ENCODE measurements at places on chromosomes 11 and 22.

GRCh38 chr11:68460741-68461574 lies at the start of gene PPP6R3:
Gene PPP6R3, plus strand, starts transcription at chr11:68460752. Its CDS starts 76,913 bp downstream, at chr11:68537665.
- DNase-seq: no peak

DNA sequence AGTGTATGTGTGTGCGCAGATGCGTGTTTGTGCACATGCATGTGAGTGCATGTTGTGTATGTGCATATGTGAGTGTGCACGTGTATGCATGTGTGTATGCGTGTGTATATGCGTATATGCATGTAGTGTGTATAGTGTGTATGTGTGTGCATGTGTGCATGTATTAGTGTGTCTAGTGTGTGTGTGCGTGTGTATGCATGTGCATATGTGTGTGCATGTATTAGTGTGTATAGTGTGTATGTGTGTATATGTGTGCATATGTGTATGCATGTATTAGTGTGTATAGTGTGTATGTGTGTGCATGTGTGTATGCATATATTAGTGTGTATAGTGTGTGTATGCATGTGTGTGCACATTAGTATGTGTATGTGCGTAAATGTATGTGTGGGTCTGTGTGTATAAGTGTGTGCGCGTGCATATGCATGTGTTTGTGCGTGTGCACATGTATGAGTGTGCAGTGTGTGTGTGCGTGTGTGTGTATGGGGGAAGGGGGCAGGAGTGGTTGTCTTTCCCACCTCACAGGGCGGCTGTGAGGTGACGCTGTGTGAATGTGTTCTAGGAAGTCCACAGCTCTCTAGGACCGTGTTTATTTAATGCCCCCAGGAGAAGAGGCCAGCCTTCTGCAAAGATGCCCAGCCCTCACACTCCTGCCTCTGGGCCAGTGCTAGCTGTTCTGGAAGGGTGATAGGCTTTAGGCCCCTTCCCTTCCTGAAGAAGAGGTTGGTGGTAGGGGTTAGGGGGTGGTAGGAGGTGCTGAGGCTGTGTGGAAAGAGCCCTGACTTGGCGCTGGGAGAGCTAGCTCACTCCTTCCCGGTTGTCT lies 114.6 kb downstream of the CEP164 start:
- no peak for DNase-seq

- DNase-seq: no peak
Observed at GRCh38 chr11:60810569-60810968, 25.4 kb downstream of the MS4A10 start.

DNA sequence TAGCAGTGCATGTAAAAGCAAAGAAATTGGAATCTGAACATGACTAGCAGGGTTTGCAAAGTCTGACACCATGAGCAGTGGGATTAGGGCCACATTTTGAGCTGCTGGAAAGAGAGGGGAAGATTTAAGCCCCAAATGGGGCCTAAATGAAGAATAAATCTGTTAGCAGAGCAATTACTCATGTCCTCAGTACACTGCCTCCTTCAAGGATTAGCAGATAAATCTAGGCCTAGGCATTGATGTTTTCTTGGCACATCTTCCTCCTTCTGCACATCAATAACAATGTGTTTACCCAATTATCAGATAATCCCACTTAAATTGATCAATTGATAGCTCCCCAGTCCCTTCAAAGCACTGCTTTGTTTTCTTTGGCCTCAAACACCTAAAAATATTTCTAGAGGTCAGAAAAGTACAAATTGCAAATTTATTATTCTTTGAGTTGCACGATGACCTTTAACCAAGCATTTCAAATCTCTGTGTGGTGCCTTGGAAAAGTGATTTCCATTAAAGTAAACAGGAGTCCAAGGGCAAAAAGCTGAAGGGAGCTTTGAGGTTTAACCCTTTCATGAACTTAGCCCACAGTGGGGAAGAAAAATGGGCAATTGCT lies 514.7 kb upstream of the CHORDC1 start:
- no peak for DNase-seq

- DNase-seq: no peak
Observed at GRCh38 chr22:27804470-27805297, 3.1 kb upstream of the MN1 start.

DNA sequence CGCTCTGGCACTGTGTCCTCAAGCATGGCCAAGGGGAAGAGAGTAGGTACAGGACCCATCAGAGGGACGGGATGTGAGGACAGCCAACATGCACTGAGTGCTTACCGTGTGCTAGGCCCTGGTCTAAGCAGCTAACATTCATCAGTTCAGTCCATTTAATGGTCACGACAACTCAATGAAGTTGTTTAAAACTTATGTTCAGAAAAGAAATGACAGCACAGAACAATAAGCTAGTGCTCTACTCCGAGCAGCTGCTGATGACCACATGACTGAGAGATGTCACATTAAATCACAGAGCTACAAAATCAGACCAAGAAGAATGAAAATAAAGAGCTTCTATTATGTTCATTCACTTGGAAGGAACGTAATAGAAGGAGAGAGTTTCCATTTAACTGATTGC lies 26.3 kb downstream of the PRDM10 start:
- DNase-seq: no peak

DNA sequence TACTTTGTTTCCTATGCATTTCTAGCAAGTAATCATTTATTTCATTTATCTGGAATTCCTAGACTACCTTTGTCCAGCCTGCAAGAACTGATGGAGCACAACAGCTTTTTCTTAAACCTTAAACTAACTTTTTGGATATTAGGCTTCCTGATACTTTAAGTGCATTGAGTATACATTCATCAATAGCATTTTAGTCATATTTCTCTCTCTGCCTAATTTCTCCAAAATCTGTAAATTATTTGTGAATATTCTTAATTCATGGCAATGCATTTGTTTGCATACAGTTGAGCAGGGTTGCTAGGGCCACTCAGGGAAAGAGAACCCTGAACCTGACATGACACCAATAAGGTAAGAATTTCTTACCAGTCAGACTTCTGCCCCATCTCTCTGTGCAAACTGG lies 29.1 kb upstream of the APLNR start:
- no peak for DNase-seq

DNA sequence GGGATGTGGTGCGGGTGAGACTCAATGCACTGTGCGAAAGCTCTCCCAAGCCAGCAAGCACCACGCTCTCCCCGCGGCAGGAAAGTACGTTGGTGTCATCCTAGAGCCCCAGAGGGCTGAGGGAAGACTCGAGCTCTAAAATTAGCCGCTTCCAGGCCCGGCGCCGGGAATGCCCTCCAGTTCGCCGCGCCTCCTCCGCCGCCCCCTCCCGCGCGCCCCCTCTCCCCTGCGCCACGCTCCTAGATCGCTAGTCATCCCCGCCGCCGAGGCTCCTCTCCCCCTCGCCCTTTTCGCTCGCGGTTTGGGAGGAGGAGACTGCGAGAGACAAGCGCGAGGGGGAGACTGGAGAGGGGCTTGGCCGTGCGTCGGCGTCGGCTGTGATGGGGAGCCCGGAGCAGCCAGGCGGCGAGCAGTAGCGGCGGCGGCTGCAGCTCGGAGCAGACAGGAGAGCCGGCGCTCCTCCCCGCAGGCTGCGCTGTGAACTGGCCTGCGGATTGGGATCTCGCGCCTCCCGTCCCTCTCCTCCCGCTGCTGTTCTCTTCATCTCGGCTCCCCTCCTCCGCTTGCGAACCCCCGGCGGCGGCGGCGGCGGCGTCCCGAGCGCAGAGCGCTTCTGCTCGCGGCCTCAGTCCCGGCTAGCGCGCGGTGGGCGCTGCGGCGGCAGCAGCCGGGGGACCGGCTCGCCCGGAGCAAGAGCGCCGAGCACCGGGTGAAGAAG lies at the start of gene FAT3:
Gene FAT3, plus strand, starts transcription at position 412 of the 718 bp plus-strand sequence. CDS start 127,295 bp downstream, outside the sequence.
- no peak for DNase-seq

GRCh38 chr22:25953276-25953675 lies 211.3 kb downstream of the MYO18B start:
- no peak for DNase-seq

- no peak for DNase-seq
Observed at GRCh38 chr11:57506522-57506921, 9.0 kb downstream of the SLC43A1 start.

DNA sequence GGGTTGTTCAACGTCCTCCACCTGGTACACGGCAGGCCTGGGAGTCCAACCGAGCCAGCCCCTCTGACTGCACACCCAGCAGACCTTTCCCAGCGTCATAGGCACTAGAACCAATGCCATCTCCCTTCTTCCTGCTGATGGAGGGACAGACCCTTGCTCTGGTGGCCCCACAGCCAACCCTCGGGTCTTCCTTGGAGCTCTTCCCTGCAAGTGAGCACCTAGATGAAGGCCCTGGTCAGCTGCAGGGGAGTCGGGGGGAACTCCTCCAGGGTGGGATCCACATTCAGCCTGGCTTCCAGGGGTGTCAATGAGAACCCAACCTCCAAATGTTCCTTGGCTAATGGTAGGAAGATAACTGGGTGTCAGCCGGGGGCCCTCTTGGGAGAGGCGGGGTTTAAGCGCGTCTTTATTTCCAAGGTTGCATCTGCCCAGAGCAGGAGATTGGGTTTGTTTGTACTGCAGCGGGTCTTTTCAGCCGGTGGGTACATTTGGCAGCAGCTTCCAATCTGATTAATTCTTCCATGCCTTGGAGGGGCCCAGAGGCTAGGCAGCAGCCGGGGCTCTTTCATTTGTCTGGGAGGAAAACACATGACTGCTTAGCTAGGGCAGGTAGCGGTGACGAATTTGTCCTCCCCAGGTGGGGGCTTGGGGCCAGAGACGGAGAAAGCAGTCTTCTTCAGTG lies 56.0 kb upstream of the SHISAL1 start:
- no peak for DNase-seq

GRCh38 chr22:21650280-21650679 lies 8.2 kb downstream of the SDF2L1 start:
- no peak for DNase-seq

DNA sequence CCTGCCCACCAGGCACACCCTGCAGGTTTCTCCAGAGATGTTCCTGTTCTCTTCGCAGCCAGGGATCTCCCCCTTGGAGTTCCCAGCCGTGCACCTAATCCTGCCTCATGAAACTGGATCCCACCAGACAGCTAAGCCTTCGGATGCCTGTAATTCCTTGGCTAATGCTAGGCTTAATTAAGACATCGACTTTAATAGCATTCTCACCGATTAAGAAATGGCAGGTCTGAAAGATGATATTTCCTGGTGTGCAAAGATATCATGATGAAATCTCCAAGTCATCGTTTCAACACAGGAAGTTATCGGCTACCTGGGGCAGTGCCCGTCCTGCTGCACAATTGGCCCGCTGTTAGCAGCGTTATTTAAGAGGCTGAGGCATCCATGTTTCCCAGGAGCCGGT lies 41.5 kb upstream of the CCND1 start:
- DNase-seq: no peak

GRCh38 chr11:115922876-115923275 lies 418.7 kb upstream of the CADM1 start:
- DNase-seq: no peak

- no peak for DNase-seq
Observed at GRCh38 chr11:7450836-7451235, 34.5 kb upstream of the OLFML1 start.

DNA sequence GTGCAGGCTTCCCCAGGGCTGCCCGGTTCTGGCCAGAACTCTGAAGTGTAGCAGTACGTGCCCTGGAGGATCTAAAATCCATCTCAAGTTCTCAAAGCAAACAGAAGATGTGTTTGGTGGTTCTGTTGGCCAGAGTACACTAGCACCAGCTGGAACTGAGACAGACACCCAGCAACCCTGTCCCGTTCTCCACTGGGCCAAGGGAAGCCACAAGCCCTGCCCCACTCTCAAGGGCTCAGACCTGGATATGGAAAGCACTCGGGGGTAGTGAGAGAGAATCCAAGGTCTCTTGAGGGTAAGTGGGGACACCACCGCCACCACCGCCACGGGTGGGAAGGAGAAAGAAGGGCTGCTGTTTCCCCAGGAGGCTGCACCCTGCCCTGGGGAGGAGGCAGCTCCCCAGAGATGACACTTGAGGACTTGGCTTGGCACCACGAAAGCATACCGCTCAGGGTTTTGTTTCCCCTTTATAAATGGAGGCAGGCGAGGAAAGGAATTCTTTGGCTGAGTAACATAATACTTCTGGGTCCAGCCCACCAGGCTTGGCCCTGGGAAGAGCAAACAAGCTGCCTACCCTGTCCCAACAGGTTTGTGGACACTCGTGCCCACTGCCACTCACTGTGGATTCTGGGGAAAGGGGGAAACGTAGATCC lies 56.1 kb upstream of the POU2AF1 start:
- no peak for DNase-seq

DNA sequence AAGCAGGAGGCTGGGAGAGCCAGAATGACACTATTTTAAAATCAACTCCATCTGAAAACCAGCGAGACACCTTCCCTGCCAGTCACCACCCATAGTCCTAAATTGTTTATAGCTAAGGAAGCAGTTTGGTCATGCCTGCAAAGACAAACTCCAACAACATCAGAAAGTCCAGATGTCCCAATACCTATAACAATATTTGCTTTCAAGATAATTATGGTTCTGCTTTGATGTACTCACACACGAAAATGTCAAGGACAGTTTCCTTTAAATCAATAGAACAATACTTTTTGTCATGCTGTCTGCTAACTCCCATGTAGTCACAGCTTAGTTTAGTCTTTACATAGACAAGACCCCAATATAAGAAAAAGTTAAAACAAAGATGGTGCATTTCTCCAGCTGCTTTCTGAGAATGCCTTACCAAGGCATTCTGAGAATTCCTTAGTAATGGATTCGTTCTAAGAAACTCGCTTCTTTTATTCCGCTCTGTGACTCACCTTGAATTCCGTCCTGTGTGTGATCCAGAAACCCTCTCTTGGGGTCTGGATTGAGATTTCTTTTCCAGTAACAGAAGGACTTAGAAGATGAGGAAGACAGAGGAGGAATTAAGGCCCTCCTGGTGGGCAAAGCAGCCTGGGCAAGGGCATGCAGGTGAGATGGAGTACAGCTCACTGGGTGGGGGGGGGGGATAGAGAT lies 9.6 kb upstream of the SCGB2A2 start:
- no peak for DNase-seq
